ENCODE measurements at places on chromosomes 1 and 21. TPM values are rescaled to one million over a fixed set of nuclear protein-coding genes. Genes with fewer than 3 reads are reported as not detected.
A peak's percentile ranks its signal among the peaks of the same experiment; 100 is the strongest.

DNA sequence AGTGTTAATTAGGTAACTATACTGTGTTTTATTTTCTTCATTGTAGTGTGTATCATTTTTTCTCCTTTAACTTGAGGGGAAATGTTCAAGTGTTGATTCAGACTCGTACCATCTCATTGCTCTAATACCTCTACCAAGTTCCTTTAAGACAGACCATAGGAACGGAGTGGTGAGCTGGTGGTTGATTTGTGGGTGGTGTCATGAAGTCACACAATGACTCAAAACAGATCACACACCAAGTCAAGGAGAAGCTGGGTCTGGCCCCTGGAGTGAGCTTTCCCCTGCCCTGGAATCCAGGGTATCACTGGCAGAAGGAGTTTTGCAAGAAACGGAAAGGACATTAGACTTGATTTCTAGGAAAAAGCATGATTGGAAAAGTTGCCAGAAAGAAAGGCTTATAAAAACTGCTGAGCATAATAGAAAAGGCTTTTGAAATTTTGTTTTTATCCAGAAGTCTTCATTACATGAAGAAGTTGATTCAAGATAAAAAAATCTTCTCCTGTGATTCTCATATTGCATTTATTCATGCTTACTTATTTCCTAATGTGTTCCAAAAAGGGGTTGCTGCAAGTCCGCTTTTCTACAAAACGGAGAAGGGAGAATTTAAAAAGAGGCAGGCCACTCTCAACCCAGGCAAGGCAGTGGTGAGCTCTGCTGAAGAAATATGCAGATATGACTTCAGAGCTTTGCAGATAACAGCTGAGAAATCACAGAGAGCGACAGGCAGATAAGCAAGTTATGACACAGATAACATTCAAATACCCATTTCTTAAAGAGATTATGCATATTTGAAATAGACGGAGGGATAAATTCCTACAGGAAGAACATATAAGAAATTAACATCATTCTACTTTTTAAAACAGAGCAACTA lies 79.7 kb downstream of the TBX19 start:
- H3K27ac ChIP-seq: no peak overlapping the region
- H3K4me3 ChIP-seq: no peak overlapping the region
- DNase-seq: peak; percentile 27
- no peaks in the 10 kb centered on the region for H3K4me1 ChIP-seq

DNA sequence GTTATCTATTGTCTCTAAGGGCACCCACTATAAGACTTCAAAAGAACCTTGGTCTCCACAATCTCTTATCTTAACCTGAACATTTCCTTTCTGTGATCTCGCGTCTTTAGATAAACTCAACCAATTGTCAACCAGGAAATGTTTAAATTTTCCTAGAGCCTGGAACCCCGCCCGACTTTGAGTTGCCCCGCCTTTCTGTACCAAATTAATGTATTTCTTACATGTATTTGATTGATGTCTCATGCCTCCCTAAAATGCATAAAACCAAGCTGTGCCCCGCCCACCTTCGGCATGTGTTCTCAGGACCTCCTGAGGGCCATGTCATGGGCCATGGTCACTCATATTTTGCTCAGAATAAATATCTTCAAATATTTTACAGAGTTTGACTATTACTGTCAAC lies 5.9 kb upstream of the CXADR start:
- no peaks in the 10 kb centered on the region for H3K36me3 ChIP-seq
- H3K4me1 ChIP-seq: peaks cover 5% of the 10 kb centered on the region

Gene AVPR1B
- total RNA-seq: not detected

Gene CFAP45
- 3.2 TPM for total RNA-seq

All from astrocyte (in vitro differentiated cells and primary cell).